Renal cortical epithelial cell (primary cell): ENCODE measurements at places on chromosomes 3 and 15.

GRCh38 chr3:42376344-42376798 is 34.0 kb downstream of the LYZL4 start:
- DNase-seq, result peak; percentile 92

DNA sequence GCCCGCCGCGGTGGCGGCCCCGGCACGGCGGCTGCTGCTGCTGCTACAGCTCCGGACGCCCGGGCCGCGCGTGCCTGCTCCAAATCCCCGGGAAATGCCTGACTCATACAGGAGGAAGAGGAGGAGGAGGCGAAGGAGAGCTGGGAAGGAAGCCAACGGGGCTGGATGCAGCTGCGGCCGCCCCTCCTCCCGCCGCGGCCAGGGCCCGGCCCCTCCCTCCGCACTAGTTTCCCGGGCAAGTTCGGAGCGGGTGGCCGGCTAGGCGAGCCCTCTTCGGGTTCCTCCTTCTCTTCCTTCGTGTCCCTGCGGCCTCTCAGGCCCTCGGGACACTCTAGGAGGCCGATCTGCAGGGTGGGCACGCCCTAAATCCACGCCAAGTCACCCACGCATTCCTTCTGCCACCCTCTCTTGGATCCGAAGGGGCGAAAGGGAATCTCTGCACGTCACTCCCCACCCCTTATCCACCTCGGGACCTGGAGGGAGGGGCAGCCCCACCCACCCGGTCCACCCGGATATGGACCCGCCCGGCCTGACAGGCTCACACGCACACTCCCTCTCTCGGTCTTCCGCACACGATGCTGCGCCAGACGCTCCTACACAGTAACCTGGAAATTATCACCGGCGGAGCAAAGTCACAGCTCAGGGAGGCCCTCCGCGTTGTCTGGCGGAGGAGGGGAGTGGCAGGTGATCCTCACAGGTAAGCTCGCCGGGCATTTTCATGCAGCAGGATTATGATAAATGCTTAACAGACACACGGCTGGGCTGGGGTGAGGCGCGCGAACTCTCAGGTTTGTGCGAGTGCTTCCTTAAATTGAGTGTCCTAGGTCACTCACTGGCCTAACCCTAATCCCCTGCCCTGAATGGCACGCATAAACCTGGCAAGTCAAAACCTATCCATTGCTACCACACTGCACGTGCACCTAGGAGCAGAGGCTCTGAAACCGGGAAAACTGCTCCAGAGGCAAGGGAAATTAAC is at the start of the genes OSBPL10 and ZNF860:
TSS of gene OSBPL10 (minus strand) at position 57 of the 976 bp plus-strand sequence. CDS start 83 bp downstream, outside the sequence.
TSS of gene ZNF860 (plus strand) at position 545 of the 976 bp plus-strand sequence. CDS start 7,330 bp downstream, outside the sequence.
- peak; percentile 83 for DNase-seq

DNA sequence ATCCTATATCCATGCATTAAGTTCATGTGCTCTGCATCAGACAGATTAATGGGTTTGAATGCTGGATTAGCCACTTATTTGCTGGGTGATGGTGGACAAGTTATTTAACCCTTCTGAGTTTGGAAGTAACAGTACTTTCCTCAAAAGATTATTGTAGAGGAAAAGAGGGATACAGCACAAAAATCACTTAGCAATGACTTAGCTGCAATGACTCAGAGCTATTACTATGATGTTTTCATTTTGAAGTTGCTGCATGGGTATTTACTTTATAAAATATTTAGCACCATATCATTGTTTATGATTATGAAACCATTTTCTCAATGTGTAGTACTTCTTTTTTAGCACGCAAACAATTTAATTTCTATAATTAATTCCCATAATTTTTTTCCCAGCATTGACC is 248.4 kb downstream of the MYRIP start:
- no peak for DNase-seq

- peak; percentile 82 for DNase-seq
Observed at GRCh38 chr3:46168583-46169345, 39.3 kb downstream of the CCR1 start.

DNA sequence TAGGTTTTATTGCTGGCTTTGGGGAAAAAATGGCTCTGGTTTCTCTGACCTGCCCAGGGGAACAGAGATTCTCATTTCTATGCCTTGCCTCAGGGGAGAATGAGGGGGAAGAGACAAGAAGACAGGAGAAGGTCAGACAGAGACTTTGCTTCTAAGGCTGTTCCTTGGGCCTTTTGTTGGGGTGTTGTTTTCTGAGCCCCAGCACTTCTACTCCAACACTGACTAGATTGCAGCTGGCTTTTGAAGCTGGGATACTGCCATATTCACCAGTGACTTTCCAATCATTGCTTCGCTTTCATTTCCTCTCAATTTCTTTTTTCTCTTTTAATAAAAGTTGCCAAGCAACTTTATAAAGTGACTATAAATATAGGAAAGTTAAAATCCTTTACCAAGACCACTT is 143.2 kb upstream of the ARHGEF26 start:
- no peak for DNase-seq

DNA sequence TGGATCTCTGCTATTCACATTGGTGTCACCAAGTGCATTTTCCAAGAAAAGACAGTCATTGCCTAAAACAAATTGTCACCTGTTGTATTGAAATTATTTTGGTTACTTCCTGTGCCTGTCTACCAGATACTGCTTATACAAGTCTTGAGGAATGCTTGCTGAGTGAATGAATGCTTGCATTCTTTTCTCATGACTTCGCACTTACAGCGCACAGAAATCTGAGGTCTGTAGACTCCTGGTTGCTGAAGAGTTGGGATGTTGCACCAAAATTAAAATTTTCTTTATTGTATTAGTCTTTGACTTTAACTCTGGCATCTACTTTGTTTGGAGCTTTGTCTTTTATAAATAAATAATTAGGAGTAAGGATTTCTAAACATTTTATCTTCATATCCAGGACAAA is 28.4 kb downstream of the SH3GL3 start:
- peak; percentile 35 for DNase-seq
